ENCODE measurements at places on chromosomes 1 and 21. TPM values are rescaled to one million over a fixed set of nuclear protein-coding genes. Genes with fewer than 3 reads are reported as not detected.

Gene RPTN
- not detected for total RNA-seq

Gene DNAI4
- total RNA-seq, result 1.4 TPM

Gene LCE1A
- not detected for total RNA-seq

Gene LCE1E
- total RNA-seq, result not detected
